ENCODE measurements at places on chromosomes 3 and 15.

DNA sequence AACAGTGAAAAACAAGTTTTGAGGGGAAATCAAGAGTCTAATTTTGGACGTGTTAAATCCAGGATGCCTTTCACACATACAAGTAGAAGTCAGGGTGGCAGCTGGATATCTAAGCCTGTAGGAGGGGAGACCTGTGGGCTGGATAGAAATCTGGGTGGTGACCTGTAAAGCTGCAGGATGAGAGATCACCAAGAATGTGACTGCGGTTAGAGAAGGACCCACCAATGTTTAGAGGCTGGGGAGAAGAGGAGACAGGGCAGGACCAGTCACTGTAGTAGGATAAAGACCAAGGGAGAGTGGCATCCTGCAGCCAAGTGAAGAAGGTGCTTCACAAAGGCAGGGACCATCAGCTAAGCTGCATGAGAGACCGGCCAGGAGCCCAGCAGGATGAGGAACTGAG lies 36.2 kb downstream of the MRAS start:
- no peak for DNase-seq

- DNase-seq, result no peak
These were observed 4.6 kb upstream of the CX3CR1 start for GRCh38 chr3:39284457-39284881.

DNA sequence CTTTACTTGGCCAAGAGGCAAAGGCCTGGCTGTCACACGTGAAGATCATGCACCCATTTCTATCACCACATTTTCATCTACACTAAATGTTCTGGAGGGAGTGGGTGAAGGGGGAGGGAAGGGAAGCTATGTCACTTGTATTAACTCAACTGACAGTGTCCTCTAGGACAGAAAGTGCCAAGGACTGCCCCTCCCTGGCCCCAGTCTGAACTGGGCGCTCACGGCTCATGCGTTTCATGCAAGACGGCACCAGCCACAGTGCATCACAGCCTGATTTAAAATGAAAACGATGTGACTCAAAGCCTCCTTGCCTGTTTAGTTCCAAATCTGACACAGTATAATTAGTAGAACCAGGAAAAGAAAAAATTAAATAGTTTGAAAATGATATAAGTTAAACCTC lies 20.8 kb upstream of the RAD18 start:
- no peak for DNase-seq

- peak; percentile 92 for DNase-seq
These were observed 61.5 kb downstream of the CGGBP1 start for GRCh38 chr3:87997298-87997697.

- no peak for DNase-seq
These were observed 2.6 kb downstream of the MEX3B start for GRCh38 chr15:82043130-82043673.

DNA sequence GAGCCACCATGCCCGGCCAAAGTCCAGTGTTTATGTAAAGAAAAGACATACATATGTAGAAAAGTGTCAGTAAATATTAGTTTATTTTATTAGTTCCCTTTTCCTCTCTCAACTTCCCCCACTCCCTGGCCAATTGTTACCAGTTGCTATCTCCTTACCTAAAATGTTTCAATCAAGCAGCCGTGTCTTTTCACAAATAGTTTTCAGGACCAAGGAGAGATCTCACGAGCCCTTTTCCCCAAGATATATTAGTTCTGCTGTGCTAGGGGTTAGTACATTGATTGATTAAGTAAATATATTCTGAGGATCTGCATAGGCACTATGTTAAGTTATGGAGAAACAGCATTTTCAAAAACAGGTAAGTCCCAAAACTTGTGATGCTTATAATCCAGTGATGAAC lies 87.4 kb downstream of the ZIC4 start:
- DNase-seq, result no peak

GRCh38 chr3:130728037-130728436 lies 18.6 kb downstream of the PIK3R4 start:
- DNase-seq, result no peak

DNA sequence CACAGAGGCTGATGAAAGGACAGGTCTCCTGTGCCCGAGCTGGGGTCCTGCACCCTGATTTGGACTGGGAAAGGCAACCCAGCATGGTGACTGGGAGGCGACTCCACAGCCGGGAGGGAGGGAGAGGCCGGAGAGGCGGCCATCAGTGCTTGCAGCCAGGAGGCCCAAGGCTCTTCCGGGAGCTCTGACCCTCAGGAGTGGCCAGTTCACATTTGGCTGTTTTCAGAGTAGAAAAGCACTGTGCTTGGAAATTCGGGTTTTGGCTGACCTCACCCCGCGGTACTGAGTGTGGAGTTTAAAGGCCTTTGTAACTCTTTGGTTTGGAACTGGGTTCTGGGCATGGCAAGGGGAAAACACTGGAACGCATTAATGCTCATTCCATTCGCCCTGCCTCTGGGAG lies 31.9 kb downstream of the SMAD6 start:
- no peak for DNase-seq

DNA sequence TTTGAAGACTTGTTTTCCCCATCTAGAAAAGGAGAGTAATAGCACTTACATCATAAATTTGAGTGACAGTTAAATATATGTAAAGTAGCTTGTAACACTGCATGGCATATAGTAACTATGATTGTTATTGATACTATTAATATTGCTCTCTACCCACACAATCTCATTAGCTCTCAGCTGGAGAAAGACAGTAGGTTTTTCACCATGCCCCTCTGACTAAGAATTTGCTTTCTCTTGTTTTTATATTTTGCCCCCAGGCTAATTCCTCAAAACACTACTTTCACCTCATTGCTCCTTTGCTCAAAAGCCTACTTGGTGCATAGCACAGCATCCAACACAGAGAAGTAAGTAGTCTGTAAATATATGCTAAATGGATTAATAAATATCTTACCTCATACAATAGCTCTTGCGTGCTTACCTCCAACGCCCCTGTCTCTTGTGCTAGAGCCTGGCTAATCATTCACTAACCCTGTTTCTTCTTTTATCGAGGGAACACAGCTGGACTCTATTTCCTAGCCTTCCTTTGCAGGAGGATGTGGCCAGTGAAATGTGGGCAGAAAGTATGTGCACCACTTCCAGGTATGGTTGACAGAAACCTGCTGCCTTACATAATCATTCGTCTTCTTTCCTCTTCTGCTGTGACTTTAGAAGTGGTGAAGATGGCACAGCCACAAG lies 190.0 kb downstream of the PLCH1 start:
- DNase-seq, result no peak

DNA sequence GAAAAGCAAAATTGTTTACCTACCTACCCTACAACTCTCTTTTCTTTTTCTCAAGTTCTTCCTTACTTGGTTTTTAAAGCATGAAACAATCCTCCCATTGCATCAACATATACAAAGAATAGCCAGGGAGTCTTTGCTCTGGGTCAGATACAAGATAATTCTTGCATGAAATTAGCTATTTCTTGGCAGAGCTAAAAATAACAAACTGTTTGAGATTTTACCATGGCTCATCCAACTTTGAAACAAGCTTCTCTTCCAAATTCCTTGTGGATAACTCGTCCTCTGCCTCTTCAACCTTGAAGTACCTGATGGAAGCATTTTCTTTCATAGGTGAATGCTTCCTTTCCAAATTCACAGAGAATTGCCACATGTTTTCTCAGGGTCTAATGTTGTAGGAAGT lies 9.2 kb upstream of the CBLB start:
- DNase-seq, result no peak
